ENCODE measurements at places on chromosomes 6 and 20.
A peak's percentile ranks its signal among the peaks of the same experiment; 100 is the strongest.

DNA sequence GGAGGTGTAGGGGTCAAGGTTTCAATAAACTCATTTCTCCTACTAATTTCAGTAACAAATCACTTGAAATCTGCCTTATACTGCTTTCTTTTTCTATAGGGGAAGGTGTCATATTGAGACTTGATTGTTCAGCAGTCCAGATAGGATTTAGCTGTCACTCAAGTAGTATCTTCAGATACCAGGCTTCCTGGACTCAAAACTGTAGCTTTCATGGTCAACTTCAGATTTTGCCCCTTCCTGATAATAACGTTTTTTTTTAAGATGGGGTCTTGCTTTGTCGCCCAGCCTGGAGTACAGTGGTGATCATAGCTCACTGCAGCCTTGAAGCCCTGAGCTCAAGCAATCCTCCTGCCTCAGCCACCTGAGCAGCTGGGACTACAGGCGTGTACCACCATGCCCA is 77.8 kb downstream of the JAG1 start:
- DNase-seq, result no peak

DNA sequence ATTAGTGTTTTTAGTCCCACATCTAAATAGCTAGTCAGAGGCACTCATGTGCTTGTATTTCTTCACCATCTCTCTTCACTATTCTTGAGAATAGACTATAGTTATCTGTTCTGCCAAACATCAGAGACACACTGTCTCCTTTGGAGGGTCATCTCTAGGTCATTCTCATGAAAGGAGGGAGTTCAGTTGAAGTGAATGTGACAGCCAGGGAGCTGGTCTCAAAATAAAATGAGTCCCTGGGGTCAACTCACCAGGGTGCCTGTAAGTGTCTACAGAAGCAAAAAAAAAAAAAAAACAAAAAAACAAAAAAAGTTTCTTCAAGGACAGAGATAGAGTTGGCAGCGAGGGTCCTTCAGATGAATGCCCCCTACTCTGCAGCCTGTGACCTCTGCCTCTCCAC is 171.0 kb downstream of the ID4 start:
- DNase-seq, result no peak

DNA sequence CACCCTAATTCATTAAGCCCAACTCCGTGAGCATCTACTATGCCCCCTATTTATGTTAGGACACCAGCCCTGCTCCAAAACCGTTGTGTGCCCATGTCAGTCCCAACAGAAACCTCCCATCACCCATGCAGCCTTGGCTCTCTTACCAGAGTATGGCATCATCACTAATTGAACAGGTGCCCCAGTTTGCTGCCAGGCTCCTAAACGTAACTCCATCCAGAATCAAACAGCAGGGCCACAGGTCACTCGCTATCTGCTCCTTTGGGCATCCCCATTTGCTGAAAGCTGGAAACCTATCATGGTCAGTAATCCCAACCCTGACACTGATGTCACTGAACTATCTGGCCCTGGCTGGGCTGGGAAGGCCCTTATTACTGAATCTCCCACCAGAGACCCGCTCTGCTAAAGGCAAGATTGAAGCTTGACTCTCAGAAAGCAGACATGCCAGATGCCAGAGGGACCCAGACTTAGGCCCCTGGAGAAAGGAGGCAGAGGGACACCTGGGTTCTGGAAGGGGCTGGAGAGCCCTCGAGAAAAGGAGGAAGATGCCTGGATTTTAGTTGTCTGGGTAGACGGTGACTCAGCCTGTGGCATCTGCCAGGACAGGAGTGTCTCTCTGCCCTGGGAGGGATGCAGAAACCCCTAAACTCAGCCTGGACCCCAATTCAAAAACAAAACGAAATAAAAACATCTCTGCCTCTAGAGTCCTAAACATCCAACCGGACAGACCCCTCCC is 14.0 kb downstream of the MUCL3 start:
- DNase-seq, result no peak

DNA sequence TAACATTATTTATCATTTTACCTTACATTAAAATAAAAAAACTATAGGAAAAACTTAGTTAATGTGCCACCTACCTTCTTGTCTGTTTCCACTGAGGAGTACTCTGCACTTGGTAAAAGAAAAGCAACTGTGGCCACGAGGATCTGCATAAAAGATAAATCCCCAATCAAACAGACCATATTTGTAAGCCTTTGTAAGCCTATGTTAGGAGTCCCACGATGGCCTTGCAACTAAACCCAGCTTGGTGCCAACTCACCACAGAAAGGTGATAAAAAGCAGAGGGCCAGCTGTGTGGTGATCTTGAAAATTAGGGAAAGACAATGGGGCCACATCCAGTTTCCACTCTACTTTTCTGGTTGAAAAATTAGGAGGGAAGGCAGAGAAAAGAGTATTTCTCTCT is 156.9 kb downstream of the INSM1 start:
- peak; percentile 30 for DNase-seq

DNA sequence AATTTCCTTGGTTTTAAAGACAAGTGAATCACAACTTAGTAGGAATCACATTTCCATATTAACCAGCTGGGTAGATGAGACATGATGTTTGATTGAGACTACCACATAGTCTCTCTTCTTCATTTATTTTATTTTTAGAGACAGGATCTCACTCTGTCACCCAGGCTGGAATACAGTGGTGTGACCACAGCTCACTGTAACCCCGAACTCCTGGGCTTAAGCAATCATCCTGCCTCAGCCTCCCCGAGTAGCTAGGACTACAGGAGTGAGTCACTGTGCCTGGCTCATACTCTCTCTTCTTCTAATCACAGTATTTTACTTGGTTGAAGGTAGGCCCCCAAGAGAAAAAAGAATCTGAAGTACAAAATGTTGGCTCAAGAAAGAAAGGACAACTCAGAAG is 80.2 kb upstream of the ASF1A start:
- no peak for DNase-seq

GRCh38 chr6:48834706-48835105 is 628.3 kb downstream of the MMUT start:
- DNase-seq, result no peak

- DNase-seq, result no peak
Observed at GRCh38 chr6:33895296-33895695, 91.5 kb upstream of the MLN start.

DNA sequence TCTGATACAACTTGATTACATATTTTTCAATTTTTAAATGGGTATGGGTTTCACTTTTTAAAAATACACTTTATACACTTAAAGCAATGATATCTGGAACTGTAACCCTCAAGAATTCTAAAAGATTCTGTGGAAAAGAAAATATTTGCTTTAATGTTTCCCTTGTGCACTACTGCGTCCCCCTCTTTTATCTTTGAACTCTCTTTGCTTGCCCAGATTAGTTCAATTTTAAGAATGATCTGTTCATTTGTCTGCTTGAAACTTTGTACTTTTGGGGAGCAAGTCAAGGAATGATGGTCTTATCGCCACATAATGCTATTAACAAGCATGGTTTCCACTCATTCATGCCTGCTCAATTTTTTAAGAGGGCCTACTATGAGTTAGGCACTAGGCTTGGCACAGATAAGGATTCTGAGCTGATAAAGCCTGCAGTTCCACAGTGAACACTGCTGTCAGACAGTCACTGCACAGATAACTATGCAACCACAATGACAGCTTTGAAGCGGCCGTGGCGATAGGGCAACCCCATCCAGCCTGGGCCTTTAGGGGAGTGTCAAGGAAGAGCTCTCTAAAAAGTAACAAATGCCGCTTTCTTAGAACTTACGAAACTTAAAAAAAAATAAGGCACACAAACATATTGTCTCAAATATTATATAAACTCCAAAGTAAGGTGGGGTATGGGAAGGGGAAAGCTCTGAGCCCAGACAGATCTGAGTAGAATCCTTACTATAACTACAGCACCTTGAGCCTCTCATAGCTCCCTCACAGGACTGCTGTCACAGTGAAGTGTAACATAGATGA is 29.7 kb downstream of the FYN start:
- DNase-seq, result peak; percentile 96

GRCh38 chr6:167572841-167573271 is 248.0 kb downstream of the TTLL2 start:
- no peak for DNase-seq

DNA sequence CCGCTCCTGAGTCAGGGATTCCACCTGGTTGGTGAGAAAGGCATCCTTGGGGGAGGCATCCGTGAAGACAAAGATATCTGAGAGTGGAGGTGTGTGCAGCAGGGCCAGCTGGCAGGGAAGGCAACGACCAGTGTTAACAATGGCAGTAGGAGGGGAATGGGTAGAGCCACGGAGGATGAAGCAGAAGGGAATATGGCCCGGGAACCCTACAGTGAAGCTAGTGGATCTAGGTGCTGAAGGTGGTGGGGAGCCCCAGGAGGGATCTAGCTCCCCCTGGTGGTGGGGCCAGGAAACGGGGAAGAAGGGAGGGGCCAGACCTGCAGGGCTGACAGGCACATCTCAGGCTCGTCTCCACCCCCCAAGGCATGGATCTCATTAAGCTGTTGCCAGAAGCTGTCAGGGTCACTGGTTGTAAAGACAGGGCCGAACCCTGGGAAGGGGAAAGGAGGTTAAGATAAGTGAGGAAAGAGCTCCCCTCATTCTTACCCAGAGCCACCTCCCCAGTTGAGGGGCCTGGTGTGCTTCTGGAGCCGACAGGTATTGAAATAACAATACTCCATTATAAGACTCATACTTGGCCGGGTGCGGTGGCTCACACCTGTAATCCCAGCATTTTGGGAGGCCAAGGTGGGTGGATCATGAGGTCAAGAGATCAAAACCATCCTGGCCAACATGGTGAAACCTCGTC is 7.3 kb downstream of the VWA7 start:
- peak; percentile 96 for DNase-seq

- no peak for DNase-seq
Observed at GRCh38 chr6:112881828-112882780, 535.0 kb downstream of the RFPL4B start.

- peak; percentile 79 for DNase-seq
Observed at GRCh38 chr20:63442100-63442493, 30.4 kb downstream of the KCNQ2 start.

DNA sequence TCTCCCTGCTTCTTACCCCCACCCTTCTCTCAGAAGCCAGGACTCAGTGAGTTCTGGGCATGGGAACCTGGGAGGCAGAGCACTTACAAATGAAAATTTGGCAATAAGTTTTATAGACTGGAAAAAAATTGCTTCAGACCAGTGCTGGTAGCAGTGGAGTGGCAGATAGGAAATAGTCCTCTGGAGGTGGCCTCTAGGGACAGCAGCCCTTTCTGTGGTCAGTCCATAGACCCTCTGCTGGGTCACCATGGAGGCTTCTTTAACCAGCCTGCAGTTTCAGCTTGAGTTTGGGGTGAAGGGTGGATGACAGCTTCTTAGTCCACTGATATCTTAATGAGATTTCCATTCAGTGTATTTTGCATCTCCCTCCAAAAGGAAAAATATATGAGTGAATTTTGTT is 179.1 kb downstream of the ARID1B start:
- no peak for DNase-seq

DNA sequence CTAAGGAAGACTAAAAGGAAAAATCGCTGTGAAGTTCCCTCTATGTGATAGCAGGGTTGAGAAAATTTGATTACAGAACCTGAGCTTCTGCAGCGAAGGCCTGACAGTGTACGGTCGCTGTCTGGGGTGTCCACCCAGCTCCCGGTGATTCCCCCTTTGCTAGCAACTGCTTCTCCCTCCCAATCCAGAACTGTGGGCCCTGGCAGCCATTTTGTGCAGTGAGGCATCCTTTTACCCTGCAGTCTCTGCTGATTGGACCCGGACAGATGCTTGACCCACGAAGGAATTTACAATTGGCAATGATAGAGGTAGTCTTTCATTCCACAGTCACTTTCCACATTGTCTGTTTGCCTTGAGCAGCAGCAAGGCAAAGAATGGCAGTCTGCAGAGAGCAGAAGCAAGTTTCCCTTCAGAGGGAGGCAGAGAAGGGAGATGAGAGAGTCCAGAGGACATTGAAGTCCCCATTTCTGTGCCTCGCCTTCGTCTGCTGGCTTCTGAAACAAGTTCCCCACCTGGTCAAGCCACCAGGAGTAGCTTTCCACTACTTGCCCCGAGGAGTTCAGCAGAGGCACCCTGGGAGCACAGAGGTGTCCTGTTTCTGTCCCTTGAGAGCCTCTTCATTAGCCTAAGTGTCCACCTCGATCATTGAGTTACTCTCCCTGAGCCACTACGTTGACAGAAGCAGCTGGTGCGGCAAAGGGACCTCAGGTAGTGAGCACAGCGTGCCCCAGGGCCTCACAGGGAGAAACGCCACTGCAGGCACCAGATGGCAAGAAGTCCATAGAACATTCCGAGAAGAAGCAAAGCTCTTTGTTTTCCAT is 370.3 kb downstream of the NRN1 start:
- DNase-seq, result no peak

- no peak for DNase-seq
Observed at GRCh38 chr6:3361312-3362037, 95.4 kb downstream of the SLC22A23 start.

- DNase-seq, result no peak
Observed at GRCh38 chr20:50868509-50869495, 62.4 kb downstream of the ADNP start.

- no peak for DNase-seq
Observed at GRCh38 chr6:124441450-124441849, 520.8 kb upstream of the RNF217 start.
